ENCODE measurements at places on chromosomes 2 and 18. TPM values are rescaled to one million over a fixed set of nuclear protein-coding genes. Genes with fewer than 3 reads are reported as not detected.

The LRP1B gene
- 2.3 TPM for total RNA-seq

The FSHR gene
- not detected for total RNA-seq

The PSMA8 gene
- not detected for total RNA-seq

The GCG gene
- not detected for total RNA-seq

The SERPINE2 gene
- total RNA-seq, result 1.8 TPM

The SPATA3 gene
- total RNA-seq, result not detected

GRCh38 chr2:135004005-135004746, 43.1 kb downstream of the MAP3K19 start:
- no peak overlapping the region for H3K4me3 ChIP-seq
- H3K27me3 ChIP-seq, result peaks cover 10% of the 10 kb centered on the region

GRCh38 chr2:144358374-144358964, 161.4 kb downstream of the ZEB2 start:
- H3K4me1 ChIP-seq, result no peaks in the 10 kb centered on the region
- DNase-seq, result no peak
- no peaks in the 10 kb centered on the region for H3K36me3 ChIP-seq
- H3K27me3 ChIP-seq, result no peaks in the 10 kb centered on the region

GRCh38 chr2:27078267-27079194, at the start of gene EMILIN1:
TSS of gene EMILIN1 (plus strand) at chr2:27078615. CDS start at chr2:27079066, 451 bp downstream.
- H3K4me1 ChIP-seq, result no peaks in the 10 kb centered on the region
- H3K27me3 ChIP-seq, result no peaks in the 10 kb centered on the region
- no peaks in the 10 kb centered on the region for H3K36me3 ChIP-seq
- DNase-seq, result peak; percentile 66

GRCh38 chr18:50918153-50918552, 39.2 kb downstream of the ME2 start:
- H3K4me3 ChIP-seq, result no peak overlapping the region
- H3K4me1 ChIP-seq, result no peaks in the 10 kb centered on the region
- no peaks in the 10 kb centered on the region for H3K27me3 ChIP-seq
- no peak for DNase-seq
- no peaks in the 10 kb centered on the region for H3K36me3 ChIP-seq

GRCh38 chr2:145123606-145124005, 603.7 kb upstream of the ZEB2 start:
- H3K4me1 ChIP-seq, result no peaks in the 10 kb centered on the region
- H3K4me3 ChIP-seq, result no peak overlapping the region
- no peaks in the 10 kb centered on the region for H3K36me3 ChIP-seq
- DNase-seq, result no peak

- H3K4me1 ChIP-seq, result no peaks in the 10 kb centered on the region
- H3K27ac ChIP-seq, result no peak overlapping the region
- no peak for DNase-seq
These were observed 108.6 kb upstream of the CWC22 start for GRCh38 chr2:180115675-180116074.

- peak overlapping the region; percentile 45 for H3K27ac ChIP-seq
- no peaks in the 10 kb centered on the region for H3K4me1 ChIP-seq
- no peaks in the 10 kb centered on the region for H3K36me3 ChIP-seq
- no peak for DNase-seq
- no peaks in the 10 kb centered on the region for H3K27me3 ChIP-seq
- H3K4me3 ChIP-seq, result no peak overlapping the region
These were observed 21.2 kb upstream of the HNMT start for GRCh38 chr2:137942833-137943677.

DNA sequence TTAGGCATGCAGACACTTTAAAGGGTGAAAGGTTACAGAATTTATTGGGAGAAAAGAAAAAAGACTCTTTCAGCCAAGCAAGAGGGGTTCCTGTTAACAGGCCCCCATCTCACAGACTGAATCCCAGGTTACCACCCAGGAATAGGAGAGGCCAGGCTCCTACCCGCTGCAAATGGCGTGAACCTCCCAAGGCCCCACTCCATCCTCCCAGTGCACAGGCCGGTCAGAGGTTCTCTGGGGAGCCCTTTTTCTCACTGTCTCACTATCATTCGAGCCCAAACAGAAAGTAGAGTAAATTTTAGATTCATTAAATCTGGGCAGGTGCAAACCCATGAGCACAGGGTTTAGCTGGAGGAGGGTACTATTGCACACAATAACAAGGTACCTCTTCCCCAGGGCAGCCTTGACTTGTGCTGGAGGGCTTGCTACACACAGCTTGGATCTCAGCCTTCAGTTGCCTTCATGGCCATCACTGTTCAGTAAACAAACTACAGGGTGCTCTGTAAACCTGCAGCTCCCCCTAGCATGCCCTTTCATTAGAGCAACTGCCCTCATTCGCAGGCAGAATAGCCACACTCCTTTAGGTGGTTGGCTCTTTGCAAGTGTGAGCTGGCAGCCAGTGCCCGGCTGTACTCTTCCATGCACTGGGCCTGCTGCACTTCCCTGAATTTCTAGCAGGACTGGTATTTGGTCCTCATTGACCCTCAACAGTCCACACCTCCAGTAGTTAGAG, 7.3 kb upstream of the PLEK start:
- no peaks in the 10 kb centered on the region for H3K36me3 ChIP-seq
- H3K27me3 ChIP-seq, result no peaks in the 10 kb centered on the region
- DNase-seq, result no peak
- H3K4me1 ChIP-seq, result no peaks in the 10 kb centered on the region

GRCh38 chr2:191675807-191676721, 1.9 kb upstream of the NABP1 start:
- H3K4me1 ChIP-seq, result no peaks in the 10 kb centered on the region
- H3K27me3 ChIP-seq, result no peaks in the 10 kb centered on the region
- no peak overlapping the region for H3K4me3 ChIP-seq
- H3K36me3 ChIP-seq, result no peaks in the 10 kb centered on the region

GRCh38 chr18:67639872-67640271, 123.4 kb upstream of the DSEL start:
- no peak overlapping the region for H3K4me3 ChIP-seq
- DNase-seq, result no peak
- no peaks in the 10 kb centered on the region for H3K4me1 ChIP-seq
- no peaks in the 10 kb centered on the region for H3K36me3 ChIP-seq
- H3K27ac ChIP-seq, result no peak overlapping the region
- H3K27me3 ChIP-seq, result no peaks in the 10 kb centered on the region

DNA sequence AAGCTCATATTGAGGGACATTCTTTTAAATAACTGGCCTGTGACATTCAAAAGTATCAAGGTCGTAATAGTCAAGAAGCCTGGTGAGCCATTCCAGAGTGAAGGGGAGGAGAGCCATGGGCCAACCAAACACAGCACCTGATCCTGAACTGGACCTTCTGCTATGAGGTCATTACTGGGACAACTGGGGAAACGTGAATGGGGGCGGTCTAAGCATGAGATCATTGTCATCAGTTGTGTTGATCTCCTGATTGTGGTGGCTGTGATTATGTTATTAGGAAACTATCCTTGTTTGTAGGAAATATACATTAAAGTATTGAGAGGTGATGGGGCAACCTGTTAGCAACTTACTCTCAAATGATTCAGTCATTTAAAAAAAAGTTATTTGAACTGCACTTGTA, 79.3 kb downstream of the FBXO15 start:
- H3K4me1 ChIP-seq, result no peaks in the 10 kb centered on the region
- DNase-seq, result no peak
- H3K27ac ChIP-seq, result no peak overlapping the region
- H3K27me3 ChIP-seq, result no peaks in the 10 kb centered on the region

- no peak overlapping the region for H3K27ac ChIP-seq
- no peak for DNase-seq
- H3K36me3 ChIP-seq, result no peaks in the 10 kb centered on the region
- no peak overlapping the region for H3K4me3 ChIP-seq
- H3K27me3 ChIP-seq, result no peaks in the 10 kb centered on the region
These were observed 99.5 kb downstream of the DCC start for GRCh38 chr18:52439457-52439856.

DNA sequence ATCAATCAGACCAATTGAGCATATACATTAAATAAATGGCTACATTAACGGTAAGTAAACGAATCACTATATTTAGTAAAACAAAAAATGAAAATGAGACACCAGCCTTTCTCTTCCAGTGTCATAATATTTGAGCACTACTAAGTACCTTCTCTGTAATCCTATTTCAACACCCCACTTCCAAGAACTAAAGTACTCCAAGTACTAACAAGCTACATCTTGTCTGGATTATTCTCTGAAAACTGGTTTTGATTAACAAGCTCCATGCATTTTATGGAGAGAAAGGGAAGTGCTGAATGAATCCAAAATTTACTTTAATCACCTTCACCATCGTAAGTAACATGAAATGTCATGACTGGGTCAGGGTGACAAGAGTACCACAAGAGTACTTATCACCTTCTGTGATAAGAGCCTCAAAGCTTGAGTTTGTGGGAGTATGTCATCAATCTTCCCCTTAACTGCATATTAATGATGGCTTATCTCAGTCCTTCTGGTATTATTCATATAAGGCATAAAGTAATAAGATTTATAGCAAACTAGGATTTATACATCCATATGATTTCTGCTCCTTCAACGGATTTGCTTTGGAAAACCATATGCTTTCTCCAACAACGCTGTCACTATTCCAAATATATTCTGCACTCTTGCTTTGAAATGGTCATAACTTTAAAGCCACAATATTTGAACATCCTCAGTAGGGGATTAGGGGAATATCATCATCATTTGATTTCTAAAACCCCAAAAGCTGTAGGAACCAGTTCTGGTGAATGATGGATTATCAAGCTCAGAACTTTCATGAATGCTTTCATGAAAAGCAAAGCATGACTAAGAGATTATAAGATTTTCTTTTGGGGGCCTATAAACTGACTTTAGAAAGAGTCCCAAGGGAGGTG, 127.0 kb downstream of the ANTXR1 start:
- H3K4me3 ChIP-seq, result no peak overlapping the region
- no peak for DNase-seq
- H3K27me3 ChIP-seq, result no peaks in the 10 kb centered on the region
- H3K27ac ChIP-seq, result peak overlapping the region; percentile 68

- H3K36me3 ChIP-seq, result no peaks in the 10 kb centered on the region
- H3K4me3 ChIP-seq, result no peak overlapping the region
- peaks cover 8% of the 10 kb centered on the region for H3K4me1 ChIP-seq
- no peaks in the 10 kb centered on the region for H3K27me3 ChIP-seq
These were observed 29.6 kb downstream of the TCF7L1 start for GRCh38 chr2:85162746-85163301.

DNA sequence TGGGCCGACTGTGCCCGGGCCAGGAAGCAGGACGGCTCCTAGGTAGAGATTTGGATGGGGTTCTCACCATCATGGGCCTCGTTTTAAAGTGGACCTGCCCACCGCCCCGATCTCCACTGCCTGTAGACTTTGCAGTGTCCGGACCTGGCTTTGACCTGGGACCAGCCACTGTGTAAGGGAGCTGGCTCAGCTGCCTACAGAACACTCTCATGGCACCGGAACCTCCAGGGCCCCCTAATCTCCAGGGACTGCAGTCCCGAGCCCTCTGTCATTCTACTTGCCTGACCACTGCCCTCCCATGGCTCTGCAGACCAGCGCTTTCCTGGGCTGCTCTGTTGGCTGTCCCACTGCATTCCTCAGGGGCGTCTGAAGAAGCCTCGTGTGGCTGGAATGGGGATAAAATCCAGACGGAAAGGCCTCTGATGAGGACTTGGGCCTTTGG, 120.8 kb downstream of the GLI2 start:
- H3K4me1 ChIP-seq, result no peaks in the 10 kb centered on the region
- H3K36me3 ChIP-seq, result no peaks in the 10 kb centered on the region
